NCI-H2081 (cell line): ENCODE measurements at places on chromosomes 1 and 21.

GRCh38 chr21:28066596-28067387 is 925.9 kb downstream of the LTN1 start:
- DNase-seq: no peak

DNA sequence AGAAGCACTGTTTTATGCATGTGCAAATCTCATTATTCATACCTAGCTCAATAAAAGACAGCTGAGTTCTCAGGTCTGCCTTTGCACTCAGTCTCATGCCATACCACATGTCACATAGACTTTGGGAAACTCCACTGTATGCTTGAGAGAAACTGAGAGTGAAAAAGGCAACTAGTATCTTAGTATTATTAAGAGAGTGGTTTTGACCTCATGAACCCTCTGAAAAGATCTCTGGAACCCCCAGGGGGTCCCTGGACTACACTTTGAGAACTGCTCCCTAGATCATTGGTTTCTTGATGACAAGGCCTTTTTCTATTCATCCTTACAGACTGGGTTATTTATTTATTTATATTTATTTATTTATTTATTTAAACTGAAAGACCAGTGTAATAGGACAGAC is 3.7 kb upstream of the RHEX start:
- no peak for DNase-seq

- DNase-seq: no peak
These were observed 91.4 kb upstream of the LYPLAL1 start for GRCh38 chr1:219081943-219082925.

GRCh38 chr1:165570078-165570477 is 26.3 kb downstream of the LRRC52 start:
- DNase-seq: no peak

DNA sequence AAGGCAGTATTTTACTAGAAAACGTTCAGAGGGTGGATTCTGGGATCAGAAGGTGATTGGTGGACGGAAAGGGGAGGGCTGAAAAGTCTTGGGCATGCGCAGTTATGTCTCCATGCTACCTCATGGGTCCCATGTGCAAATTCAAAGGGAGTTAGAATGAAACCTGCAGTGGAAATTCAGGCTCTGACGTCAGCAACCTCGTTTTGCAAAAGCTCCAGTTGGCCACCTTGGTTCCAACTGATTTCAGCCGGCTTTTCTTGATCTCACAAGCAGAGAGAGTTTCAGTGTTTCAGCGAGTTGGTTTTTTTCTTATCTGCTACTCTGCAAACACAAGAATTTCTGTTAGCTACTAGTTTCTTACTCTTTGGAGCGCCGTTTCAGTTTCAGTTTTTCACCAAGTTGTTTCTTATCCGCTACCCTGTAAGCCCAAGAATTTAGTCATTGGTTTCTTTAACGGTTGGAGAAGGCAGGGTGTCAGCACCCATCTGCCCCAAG is 69.8 kb upstream of the PGBD5 start:
- no peak for DNase-seq
